ENCODE measurements at places on chromosomes 3 and 15.

DNA sequence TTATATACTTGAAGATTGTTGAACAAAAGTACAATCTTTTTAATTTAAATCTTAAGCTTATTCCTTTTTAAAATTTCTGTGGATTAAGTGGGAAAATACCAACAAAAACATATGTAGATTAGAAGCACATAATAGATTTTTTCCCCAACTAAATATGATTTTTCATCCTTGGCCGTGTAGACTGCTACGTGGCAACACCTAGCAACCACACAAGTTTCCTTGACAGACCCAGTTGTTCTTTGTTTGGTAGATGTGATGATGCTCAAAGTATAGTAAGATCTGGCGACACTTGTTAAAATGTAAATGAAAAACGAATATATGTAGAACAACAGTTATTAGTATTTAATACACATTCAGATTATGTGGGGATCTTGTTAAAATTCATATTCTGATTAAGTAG, 271.0 kb upstream of the ROBO2 start:
- no peak for DNase-seq

DNA sequence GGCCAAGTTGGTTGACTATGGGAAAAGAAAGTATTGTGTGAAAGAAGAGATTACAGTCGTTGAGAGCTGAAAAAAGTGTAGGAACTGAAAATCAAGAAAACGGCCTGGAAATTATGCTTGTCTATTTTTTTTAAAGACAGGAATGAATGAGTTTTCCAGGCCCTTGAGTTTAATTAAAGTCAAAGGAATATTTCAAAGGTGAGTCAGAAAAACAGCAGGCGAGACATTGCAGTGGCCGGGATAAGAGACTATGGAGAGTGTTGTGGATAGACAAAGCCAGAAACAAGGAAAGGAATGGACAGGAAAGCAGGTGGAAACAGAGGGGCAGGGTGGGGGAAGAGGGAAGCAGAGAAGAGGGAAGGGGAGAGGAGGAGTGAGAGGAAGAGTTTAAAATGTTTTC, 275.1 kb upstream of the LRTM1 start:
- no peak for DNase-seq

DNA sequence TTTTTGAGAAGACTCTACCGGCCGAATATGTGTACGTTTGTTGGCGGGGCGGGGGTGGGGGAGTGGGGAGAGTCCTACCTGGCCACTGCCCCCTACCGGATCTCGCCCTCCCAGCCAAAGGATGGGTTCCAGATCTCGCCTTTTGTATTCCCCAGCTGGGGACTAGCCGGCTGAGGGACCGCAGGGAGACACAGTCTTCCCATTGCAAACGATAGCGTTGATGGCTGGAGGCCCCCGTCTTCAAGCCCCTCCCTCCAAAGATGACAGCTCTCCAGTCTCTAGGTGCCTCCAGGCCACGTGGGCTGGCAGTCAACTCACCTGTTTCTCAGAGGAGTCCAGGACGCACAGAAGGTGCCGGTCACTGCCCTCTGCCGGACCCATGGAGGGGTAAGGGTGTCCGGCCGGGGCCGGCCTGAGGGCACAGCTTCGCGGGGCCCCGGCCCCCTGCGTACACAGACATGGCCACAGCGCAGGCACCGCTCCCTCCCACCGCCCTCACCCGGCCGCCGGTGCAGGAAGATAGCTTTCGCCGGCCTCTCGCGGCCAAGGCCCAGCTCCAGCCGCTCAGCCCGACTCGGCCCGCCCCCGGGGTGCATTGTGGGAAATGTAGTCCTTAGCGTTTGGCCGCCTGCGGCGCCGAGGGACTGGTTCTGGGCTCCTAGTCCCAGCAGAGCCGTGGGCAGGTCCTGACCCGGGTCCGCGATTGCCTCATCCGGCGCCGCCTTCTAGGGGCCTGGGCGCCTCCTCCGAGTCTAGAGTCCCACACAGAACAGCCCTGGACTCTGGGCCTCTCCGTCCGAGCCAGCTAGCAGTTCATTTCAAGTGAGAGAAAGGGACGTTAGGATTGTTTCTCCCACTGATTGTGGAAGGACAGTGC, at the start of gene MON1A:
Gene MON1A, minus strand, starts transcription at position 521 of the 877 bp plus-strand sequence. CDS start 16,465 bp downstream, outside the sequence.
- DNase-seq = peak; percentile 85

- peak; percentile 26 for DNase-seq
Observed at GRCh38 chr15:64151727-64152506, at the start of gene SNX22. Gene SNX22 (plus strand): TSS chr15:64151731. CDS start chr15:64151776, 45 bp downstream.

DNA sequence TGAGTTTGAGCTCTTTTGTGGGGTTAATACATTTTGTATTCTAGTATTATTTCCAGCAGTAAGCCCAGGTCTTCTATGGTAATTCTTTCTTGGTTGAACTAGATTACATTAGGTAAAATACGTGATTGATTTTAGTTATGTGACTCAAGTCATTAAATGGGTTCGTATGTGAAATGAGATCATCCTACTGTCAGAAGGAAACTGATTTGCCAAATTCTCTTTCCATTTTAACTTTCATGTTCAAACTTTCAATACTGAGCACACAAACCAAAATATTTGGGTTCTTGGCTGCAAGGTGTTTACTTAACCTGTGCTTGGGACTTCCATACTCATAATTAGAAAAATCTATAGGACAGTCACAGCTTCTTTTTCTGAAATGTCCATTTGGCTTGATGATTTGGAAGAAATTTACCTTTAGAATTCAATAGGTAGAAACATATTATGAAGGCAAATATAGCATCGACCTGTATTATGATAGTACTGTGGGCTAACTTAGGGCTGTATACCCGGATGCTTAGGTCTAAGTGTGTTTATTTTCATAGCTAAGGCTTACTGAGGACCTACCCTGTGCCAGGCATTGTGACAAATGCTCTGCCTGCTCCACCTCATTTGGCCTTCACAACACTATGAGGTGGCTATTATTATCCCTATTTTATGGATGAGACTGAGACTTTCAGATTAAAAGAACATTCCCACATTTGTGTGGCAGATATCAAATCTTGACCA, 631.8 kb upstream of the GRM7 start:
- no peak for DNase-seq

DNA sequence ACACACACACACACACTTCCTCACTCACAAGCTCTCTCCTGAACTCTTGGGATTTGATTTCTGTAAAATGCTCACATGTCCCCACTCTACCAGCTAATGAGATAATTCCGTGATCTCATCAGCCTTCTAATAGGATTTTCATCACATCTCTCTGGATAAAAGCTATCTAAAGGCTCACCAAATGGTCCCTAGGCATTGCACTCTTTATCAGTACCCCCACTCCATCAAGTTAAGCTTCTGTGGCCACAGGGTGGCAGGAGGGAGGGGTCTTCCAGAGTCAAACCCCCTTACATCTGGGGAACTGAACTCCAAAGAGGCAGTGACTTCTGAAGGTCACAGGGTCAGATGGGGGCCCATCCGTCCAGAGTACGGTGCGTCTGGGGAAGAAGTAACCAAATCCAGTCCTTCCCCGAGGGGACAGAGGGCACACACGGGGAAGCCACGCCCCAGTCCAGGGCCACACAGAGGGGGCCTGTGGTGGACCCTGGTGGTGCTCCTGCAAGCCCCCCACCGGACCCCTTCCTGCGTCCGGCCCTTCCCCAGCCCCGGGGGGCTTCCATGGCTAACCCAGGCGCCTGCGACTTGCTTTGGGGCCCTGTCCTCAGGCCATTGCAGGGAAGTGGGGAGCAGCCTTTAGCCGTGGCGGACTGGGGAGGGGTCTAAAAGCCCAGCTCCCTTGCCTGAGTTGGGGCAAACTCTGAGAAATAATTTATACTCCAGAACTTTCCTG, 25.5 kb downstream of the CPN2 start:
- no peak for DNase-seq
